ENCODE measurements at places on chromosomes 2 and 18.

DNA sequence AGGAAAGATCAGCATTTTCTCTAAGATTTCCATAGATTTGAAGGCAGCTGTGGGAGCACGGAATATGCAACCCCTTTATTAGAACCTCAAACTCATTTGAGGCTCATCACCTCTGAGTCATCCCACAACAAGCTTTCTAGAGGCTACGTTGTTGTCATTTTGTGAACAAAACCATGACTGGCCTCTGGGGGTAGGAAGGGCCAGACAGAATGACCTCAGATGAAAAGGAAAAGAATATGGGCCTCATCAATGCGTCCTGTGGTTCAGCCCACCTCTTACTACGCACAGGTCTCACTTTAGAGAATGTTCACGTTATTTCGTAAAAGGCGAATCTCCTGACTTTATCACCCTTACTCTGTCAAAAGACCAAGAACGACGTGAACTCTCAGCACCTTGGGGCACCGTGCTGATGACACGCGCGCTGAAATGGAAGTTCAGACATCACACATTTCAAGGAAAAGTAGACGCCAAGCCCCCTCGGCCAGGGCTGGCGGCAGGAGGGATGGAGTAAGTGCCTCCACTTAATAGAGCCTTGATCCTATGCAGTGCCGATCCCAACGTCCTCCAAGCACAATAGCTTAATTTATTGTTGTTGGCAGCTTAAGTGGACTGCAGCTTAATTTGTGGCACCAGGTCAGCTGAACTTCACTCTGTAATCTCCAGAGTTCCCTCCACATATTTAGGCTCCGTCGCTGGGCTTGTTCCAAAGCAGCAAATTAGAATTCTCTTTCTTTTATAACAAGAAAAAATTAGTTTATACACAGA lies 208.3 kb downstream of the EIPR1 start:
- no peak for DNase-seq

GRCh38 chr2:45774688-45775244 lies 123.3 kb downstream of the PRKCE start:
- no peak for DNase-seq

DNA sequence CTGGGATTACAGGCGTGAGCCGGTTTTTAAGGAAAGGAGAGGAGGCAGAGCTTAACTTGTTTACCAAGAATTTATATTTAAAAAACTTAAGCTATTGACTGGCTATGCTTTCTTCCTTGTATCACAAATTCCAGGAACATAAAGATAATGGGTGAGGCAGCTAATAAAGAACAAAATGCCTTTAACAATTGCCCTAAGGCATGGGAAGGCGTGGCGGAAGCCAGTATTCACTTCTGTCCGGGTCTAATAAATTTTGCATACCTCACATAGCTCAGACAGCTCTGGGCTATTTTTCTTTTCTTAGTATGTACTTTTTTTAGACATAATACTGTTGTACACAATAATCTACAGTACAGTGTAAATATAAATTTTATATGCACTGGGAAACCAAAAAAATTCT lies 1.0 kb upstream of the LDAH start:
- DNase-seq = peak; percentile 51

- peak; percentile 74 for DNase-seq
Observed at GRCh38 chr2:49973917-49974368, 819.6 kb upstream of the FSHR start.
